ENCODE measurements at places on chromosomes 1 and 21.

DNA sequence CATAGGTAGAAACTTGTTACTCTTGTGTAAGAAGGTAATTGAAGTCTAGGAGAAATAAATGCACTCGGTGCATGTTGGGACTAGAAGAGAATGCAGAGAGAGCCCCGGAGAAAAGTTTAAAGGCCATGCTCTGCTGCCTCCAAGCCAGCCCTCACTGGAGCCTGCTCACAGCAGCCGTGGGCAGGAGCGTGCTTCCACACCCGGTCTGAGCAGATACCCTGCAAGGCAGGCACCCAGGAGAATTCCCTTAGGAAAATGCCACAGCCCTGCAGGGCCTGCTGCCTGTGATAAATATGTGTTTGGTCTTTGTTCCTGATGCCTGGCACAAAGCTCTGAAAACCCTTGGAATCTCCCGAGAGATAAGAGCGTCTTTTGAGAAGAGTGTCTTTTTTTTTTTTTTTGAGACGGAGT is 22.8 kb downstream of the C2CD2 start:
- DNase-seq: no peak

GRCh38 chr1:22633697-22634463 is 2.5 kb upstream of the C1QA start:
- DNase-seq: no peak

DNA sequence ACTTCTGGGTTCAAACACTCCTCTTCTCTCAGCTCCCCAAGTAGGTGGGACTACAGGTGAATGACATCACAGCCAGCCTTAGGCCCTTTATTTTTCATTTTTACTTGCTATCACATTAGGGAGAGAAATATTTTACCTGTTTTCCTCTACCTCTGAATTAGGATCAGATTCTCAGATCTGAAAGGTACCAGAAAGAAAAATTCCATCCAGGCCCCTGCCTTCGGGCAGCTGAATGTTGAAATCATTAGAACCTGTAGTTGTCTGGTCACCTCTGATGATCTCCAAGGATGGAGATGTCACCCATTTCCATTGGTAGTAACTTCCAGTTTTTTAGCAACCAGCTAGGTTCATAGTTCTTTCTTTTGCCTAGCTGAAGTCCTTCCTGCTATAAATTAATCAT is 175.6 kb upstream of the TNR start:
- no peak for DNase-seq

GRCh38 chr1:201818971-201819750 is 9.8 kb upstream of the IPO9 start:
- no peak for DNase-seq

DNA sequence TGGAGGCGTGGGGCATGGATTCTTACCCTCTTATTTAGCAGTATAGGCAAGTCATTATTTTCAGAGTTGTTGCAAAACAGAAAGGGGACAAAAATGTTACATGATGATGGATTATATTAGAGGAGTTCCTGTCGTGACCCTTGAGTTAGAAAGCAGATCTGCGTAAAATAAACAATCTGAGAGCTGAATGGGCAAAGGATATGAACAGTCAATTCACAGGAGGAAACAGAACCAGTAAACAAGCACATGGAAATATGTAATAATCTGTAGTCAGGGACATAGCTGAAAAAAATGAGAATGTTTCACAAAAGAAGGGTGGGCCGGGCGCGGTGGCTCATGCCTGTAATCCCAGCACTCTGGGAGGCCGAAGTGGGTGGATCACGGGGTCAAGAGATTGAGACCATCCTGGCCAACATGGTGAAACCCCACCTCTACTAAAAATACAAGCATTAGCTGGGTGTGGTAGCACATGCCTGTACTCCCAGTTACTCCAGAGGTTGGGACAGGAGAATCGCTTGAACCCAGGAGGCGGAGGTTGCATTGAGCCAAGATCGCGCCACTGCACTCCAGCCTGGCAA is 20.9 kb downstream of the RCAN1 start:
- DNase-seq: no peak

DNA sequence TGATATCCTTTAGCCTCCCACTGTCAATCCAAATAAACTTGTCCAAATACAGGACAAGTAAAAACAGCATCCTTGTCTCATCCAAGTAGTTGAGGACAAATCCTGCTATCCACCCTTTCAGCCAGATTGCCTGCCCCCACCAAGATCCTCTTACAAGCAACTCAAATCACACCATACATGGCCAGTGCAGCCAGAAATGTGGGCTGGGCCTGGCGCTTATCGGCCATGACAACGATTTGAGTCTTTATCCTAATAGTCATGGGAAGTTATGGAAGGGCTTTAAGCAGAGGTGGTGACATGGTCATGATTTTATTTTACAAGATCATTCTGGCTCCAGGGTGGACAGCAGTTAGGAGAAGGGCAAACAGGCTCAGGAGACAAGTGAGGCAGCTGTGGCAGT is 6.3 kb downstream of the GPA33 start:
- DNase-seq: no peak

DNA sequence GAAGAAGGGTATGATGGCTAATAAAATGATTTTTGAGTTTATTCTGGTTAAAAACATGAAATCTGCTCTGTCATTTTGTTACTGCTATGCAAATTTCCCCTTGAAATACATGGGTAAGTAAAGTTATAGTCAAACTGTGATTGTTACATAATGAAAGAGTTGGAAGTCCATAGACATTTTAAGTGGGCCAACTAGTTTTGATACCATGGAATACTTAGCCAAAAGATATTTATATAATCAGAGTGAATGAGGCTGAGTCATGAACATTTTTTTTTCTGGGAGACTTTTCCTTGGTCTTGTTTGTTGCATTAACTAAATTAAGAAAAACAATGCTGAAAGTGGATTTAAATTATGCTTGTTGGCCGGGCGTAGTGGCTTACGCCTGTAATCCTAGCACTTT is 58.2 kb upstream of the MPC2 start:
- DNase-seq: no peak

DNA sequence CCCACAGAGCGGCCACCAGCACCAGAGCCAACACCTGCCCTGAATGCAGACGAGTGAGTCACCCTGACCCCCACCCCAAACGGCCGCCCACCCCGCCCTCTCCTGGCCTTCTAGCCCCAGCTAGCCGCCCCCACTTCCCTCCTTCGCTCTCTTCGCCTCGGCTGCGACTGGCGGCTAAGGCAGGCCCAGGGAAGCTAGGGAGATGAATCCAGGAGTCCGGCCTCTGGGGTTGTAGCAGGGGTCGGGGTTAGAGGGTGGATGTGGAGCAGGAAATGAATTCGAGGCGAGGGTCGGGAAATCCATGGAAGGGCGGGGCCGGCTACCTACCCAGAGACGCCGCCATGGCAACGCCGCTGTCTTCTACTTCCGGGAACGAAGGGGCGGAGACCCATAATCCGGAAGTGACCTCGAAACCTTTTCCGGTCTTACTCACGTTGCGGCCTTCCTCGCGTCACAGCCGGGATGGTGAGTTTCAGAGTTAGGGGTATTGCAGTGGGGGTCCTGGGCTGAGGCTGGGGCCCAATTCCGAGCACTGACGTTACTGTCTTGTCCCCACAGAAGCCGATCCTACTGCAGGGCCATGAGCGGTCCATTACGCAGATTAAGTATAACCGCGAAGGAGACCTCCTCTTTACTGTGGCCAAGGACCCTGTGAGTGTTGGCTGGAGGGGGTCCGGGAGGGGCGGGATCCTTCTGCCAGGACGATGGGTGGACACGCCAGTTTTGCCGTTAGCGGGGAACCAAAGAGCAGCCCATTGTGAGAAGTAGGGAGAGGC is at the start of the genes EIF3I and TMEM234:
EIF3I (plus strand) TSS at position 428 of the 776 bp plus-strand sequence; CDS start at position 463, 35 bp downstream.
TMEM234 (minus strand) TSS at position 374 of the 776 bp plus-strand sequence; CDS start at position 343, 31 bp downstream.
- peak; percentile 95 for DNase-seq

DNA sequence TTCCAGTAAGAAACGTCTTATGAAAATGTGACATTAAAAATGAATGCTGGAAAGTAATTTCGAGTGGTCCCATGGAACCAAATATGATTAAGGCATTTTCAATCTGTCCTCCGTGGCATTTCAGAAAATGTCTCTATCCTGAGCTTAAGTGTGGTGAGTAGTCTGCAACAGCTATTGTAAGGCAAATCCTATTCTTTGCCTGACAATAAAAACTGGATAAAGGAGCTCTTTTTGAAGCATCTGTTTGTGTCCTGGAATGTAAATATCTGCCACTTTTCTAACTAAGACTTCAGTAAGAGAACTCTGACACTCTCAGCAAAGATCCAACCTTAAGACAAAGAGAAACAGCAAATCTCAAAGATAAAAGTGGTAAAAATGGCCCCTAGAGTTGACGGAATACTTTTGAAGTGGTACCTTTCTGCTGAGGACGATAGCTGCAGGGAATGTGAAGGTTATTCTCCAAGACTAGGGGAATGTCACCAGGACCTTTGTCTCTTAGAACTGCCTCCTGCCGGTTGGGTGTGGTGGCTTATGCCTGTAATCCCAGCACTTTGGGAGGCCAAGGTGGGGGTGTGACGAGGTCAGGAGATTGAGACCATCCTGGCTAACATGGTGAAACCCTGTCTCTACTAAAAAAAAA is 486.7 kb upstream of the ZP4 start:
- no peak for DNase-seq

- DNase-seq: no peak
These were observed 23.4 kb downstream of the PRKCZ start for GRCh38 chr1:2073382-2074230.

- no peak for DNase-seq
These were observed 29.1 kb upstream of the IRF2BP2 start for GRCh38 chr1:234638832-234639799.

GRCh38 chr1:226995365-226996332 is 55.6 kb downstream of the COQ8A start:
- no peak for DNase-seq

DNA sequence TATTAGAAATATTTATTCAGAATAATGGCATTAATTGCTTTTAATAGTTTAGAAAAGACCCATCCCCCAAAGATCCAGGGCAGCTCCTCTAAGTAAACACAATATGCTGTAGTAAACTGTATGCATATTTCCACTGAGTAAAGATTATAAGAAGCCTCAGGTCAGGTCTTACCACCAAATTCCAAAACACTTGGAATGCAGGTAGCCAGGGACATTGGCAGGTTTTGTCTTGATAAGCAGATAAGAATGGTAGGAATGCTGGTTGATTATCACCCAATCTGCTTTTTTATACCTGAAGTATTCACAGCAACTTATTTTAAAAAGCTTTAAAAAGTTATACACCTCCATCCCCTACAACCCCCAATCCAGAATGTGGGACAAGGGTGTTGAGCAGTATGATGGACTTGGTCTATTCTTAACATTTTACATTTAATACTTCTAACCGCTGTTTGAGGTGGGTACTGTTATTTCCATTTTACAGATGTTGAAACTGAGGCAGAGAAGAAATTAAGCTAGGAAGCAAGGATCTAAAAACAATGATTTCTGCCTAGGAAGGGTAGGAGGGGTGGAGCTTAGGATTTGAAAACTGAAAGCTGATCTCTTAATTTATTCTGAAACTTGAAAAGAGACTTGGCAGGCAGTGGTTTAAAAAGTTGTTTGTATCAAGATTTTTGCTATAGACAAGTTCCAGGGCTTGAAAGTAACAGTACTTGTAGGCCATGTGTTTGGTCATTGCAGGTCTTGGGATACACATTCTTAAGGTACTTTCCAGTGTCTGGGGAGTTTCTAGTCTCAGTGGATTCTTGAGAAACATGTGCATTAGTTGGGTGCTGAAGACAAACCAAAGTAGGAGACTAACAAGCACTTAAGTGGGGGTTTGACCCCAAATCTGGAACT is 15.6 kb upstream of the THEM4 start:
- no peak for DNase-seq

DNA sequence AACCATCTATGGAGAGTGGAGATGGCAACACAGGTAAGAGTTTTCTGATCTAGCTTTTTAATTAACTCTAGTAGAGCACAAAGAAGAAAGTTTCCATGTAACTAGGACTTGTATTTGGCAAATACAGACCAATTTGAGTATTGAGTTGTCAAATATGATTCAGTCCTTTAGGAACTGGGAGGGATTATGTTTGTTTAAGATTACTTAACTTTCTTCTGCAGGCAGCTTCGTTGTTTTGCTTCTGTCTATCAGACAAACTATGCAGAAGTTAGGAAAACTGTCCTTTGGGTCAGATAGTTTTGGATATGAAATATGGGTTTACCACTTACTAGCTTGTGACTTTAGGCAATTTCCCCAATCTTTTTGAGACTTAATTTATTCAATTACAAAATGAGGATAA is 111.8 kb downstream of the POU2F1 start:
- no peak for DNase-seq

- no peak for DNase-seq
These were observed 310.2 kb upstream of the ADAMTS5 start for GRCh38 chr21:27277110-27277509.

GRCh38 chr1:2921970-2922686 is 99.1 kb upstream of the ACTRT2 start:
- DNase-seq: no peak

- DNase-seq: no peak
These were observed 3.9 kb upstream of the AJAP1 start for GRCh38 chr1:4650481-4650880.

DNA sequence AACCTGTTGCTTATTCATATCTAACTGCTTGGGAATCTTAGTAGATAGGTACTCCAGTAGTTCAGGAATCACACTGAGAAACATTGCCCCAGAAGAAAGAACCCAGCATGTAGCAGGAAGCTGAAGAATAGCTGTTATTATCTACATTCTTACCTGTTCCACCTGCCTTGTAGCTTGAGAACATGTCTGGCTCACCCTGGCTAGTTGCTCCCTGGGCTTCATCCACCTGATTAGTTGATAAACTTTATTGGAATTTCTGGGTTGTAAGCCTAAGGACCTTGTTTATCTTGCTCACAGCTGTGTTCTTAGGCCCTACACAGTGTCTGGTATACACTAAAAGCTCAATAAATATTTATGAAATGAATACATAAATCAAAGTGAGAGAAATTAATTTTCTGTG is 106.3 kb upstream of the DMRTA2 start:
- DNase-seq: no peak

DNA sequence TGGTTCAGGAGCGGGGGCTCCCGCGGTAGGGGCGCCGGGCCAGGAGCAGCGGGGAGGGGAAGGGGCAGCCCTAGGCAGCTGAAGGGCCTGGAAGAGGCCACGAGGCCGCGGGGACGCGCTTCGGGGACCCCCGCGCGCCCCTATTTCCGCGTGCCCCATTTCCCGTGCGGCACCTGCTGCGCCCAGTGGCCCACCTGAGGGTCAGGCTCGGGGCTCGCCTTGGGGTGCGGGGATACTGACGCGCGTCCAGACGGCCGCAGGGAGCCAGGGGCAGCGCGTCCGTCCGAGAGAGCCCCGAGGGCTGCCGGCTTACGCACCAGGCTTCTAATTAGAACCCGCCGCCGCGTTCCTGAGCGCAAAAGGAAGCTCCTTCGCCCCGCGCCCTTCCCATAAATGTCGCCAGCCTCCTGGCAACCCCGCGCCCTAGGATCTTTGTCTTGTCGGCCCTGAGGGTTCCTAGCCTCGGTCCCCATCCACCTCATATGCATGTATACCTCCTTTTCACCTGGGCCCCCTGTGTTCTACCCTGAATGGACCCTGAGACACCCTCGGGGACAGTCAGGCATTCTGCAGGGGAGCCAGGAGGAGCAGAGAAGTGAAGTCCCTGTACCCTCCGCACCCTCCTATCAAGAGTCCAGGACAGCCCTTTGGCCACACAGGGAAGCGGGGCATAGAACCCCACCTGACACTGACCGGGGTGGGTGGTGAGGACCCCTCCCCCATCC is 1.8 kb downstream of the WNT3A start:
- no peak for DNase-seq

GRCh38 chr21:45632637-45633251 is 10.8 kb upstream of the PCBP3 start:
- no peak for DNase-seq

GRCh38 chr21:39632796-39633442 is 20.2 kb downstream of the B3GALT5 start:
- DNase-seq: no peak

- DNase-seq: no peak
These were observed 697 bp downstream of the SLC22A15 start for GRCh38 chr1:115976921-115977498.

Measured in CD8-positive, alpha-beta memory T cell (primary cell).